Activated naive CD8-positive, alpha-beta T cell treated with anti-CD3 and anti-CD28 coated beads, Interleukin-2, amount 10 ng/mL, durations not matched to agents 7 days and 5 days (primary cell): ENCODE measurements at places on chromosomes 5 and 9. TPM values are rescaled to one million over a fixed set of nuclear protein-coding genes. Genes with fewer than 3 reads are reported as not detected.

GRCh38 chr5:93600409-93601070 lies 17.5 kb downstream of the NR2F1 start:
- peaks cover 26% of the 10 kb centered on the region for H3K27me3 ChIP-seq
- H3K36me3 ChIP-seq, result peaks cover 6% of the 10 kb centered on the region
- H3K4me3 ChIP-seq, result no peak overlapping the region

GRCh38 chr5:146032911-146033310 lies 72.5 kb downstream of the PLAC8L1 start:
- H3K4me3 ChIP-seq, result no peak overlapping the region
- H3K36me3 ChIP-seq, result no peaks in the 10 kb centered on the region
- DNase-seq, result no peak
- H3K27me3 ChIP-seq, result peaks cover 7% of the 10 kb centered on the region

- H3K4me3 ChIP-seq, result no peak overlapping the region
- no peak for DNase-seq
- H3K4me1 ChIP-seq, result no peaks in the 10 kb centered on the region
Observed at GRCh38 chr5:167261309-167262100, 1029.9 kb upstream of the WWC1 start.

DNA sequence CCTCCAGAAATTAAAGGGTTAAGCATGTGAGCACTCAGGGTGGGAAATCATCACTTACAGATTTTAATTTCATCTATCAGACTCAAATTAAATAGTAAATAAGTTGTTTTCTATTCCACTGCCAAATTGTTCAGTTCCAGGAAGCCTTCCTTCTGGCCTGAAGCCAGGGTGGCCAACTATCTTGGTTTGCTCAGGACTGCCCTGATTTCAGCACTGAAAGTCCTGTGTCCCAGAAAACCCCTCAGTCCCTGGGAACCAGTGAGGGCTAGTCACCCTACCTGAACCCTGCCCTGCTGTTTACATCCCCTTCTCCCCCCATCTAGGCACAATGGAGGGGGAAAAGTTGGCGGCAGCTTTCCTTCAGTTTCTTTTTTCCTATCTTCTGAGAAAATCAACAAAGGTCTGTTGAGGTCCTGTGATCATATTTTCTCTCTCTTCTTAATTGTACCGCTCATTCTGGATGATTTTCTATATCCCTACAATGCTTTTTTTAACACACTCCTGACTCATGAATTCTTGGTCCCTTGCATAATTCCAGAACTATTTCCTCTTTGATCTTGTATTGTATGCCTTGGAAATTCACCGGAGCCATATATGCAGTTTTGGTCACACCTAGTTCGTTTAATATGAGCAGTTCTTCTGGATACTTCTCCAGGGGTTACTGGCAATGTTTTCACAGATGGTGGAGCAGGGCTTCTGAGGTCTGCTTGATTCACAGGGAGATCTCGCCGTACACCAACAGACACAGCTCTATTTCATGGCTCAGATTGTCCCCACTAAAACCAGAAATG lies 103.8 kb downstream of the MAP1B start:
- no peaks in the 10 kb centered on the region for H3K4me1 ChIP-seq
- H3K36me3 ChIP-seq, result peaks cover 4% of the 10 kb centered on the region
- no peak for DNase-seq
- H3K4me3 ChIP-seq, result no peak overlapping the region
- H3K27me3 ChIP-seq, result peaks cover 2% of the 10 kb centered on the region

DNA sequence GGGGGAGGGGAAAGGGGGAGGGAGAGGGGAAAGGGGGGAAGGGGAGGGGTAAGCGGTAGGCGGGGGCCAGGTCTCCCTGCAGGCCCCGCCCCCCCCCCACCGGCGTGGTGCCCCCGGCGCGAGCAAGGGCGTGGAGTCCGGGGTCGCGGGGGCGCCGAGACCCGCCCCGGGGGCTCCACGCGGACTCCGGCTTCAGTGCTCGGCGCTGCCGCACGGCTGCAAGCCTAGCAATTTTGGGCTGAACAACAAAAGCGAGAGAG lies 10.8 kb downstream of the C9orf50 start:
- peaks cover 25% of the 10 kb centered on the region for H3K4me1 ChIP-seq
- DNase-seq, result no peak
- H3K27me3 ChIP-seq, result peaks cover 2% of the 10 kb centered on the region
- no peaks in the 10 kb centered on the region for H3K36me3 ChIP-seq
- H3K4me3 ChIP-seq, result peak overlapping the region; percentile 78
- no peak overlapping the region for H3K27ac ChIP-seq

GRCh38 chr5:43038496-43038989 lies 1.6 kb downstream of the ANXA2R start:
- no peaks in the 10 kb centered on the region for H3K27me3 ChIP-seq
- DNase-seq, result peak; percentile 66
- H3K27ac ChIP-seq, result peak overlapping the region; percentile 94
- peak overlapping the region; percentile 90 for H3K4me3 ChIP-seq
- peaks cover 37% of the 10 kb centered on the region for H3K4me1 ChIP-seq
- peaks cover 6% of the 10 kb centered on the region for H3K36me3 ChIP-seq

- DNase-seq, result no peak
- peaks cover 3% of the 10 kb centered on the region for H3K27me3 ChIP-seq
- no peak overlapping the region for H3K27ac ChIP-seq
Observed at GRCh38 chr5:37811866-37812265, 28.0 kb downstream of the GDNF start.

DNA sequence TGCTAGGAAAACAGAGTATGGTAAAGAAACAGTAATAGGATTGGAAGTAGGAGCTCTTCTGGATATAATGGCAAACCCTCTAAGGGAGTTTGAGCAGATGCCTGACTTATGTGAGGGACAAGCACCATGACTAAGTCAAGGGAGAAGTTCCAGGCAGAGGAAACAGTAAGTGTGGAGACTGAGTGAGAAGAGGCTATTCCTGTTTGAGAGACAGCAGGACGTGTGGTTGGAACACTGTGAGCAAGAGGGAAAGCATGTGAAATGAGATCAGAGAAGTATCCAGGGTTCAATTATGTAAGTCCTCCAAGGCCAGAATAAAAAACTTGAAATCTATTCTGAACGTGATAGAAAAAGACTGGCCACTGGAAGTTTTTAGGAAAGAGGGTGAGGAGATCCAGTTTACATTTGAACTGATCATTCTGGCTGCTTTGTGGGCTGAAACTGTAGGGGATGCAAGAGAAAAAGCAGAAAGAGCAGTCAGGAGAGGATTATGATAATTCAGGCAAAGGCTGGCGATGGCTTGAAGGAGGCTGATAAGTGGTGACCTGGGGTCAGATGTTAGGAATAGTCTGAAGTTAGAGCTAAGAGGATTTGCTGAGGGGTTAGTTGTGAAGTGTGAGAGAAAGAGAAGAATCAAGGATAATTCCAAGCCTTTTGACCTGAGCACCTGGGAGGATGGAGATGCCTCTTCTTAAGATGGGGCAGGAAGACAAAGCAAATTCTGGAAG lies 19.2 kb downstream of the DMAC1 start:
- H3K36me3 ChIP-seq, result no peaks in the 10 kb centered on the region
- no peak overlapping the region for H3K4me3 ChIP-seq
- DNase-seq, result no peak
- no peak overlapping the region for H3K27ac ChIP-seq
- H3K4me1 ChIP-seq, result peaks cover 4% of the 10 kb centered on the region

DNA sequence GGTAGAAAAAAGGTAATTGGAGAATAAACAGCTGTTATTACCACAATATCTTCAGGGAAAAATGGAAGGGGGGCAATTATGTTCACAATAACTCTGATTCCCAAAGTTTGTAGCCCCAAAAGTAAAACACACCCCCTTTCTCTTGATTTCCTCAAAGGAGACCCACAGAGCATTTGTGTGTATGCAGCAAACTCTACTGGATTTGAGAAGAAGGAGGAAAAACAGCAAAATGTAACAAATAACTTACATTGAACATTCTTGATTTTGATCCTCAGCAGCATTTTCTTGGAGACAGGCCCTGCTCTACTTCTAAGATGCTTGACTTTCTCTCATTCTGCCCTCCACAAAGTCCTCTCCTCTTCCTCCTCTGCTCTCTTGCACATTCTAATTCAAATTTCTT lies 420.8 kb upstream of the EDIL3 start:
- no peaks in the 10 kb centered on the region for H3K27me3 ChIP-seq
- no peaks in the 10 kb centered on the region for H3K36me3 ChIP-seq
- H3K27ac ChIP-seq, result no peak overlapping the region
- DNase-seq, result no peak
- no peak overlapping the region for H3K4me3 ChIP-seq

- no peak overlapping the region for H3K4me3 ChIP-seq
- no peak for DNase-seq
- no peaks in the 10 kb centered on the region for H3K27me3 ChIP-seq
- no peaks in the 10 kb centered on the region for H3K4me1 ChIP-seq
- no peak overlapping the region for H3K27ac ChIP-seq
Observed at GRCh38 chr9:117392992-117393391, 21.9 kb downstream of the ASTN2 start.

GRCh38 chr9:33820231-33820745 lies 3.3 kb downstream of the UBE2R2 start:
- H3K36me3 ChIP-seq, result peaks cover 9% of the 10 kb centered on the region
- peaks cover 28% of the 10 kb centered on the region for H3K4me1 ChIP-seq
- H3K27ac ChIP-seq, result peak overlapping the region; percentile 25

GRCh38 chr5:76831110-76831452 lies 12.3 kb downstream of the F2RL1 start:
- no peaks in the 10 kb centered on the region for H3K4me1 ChIP-seq
- no peaks in the 10 kb centered on the region for H3K27me3 ChIP-seq
- H3K27ac ChIP-seq, result no peak overlapping the region
- no peak for DNase-seq
- H3K4me3 ChIP-seq, result no peak overlapping the region

- no peak overlapping the region for H3K27ac ChIP-seq
- no peaks in the 10 kb centered on the region for H3K27me3 ChIP-seq
- H3K4me1 ChIP-seq, result no peaks in the 10 kb centered on the region
- no peak for DNase-seq
- H3K36me3 ChIP-seq, result no peaks in the 10 kb centered on the region
Observed at GRCh38 chr5:19018822-19019221, 969.2 kb downstream of the CDH18 start.

- H3K4me1 ChIP-seq, result peaks cover 5% of the 10 kb centered on the region
- no peak overlapping the region for H3K27ac ChIP-seq
- peaks cover 2% of the 10 kb centered on the region for H3K27me3 ChIP-seq
- no peaks in the 10 kb centered on the region for H3K36me3 ChIP-seq
- H3K4me3 ChIP-seq, result no peak overlapping the region
Observed at GRCh38 chr9:70484232-70485130, 70.0 kb upstream of the KLF9 start.

- no peak overlapping the region for H3K27ac ChIP-seq
- H3K4me3 ChIP-seq, result no peak overlapping the region
- H3K36me3 ChIP-seq, result peaks cover 39% of the 10 kb centered on the region
- peaks cover 2% of the 10 kb centered on the region for H3K4me1 ChIP-seq
- no peaks in the 10 kb centered on the region for H3K27me3 ChIP-seq
Observed at GRCh38 chr5:76617229-76617628, 6.0 kb downstream of the F2RL2 start.

DNA sequence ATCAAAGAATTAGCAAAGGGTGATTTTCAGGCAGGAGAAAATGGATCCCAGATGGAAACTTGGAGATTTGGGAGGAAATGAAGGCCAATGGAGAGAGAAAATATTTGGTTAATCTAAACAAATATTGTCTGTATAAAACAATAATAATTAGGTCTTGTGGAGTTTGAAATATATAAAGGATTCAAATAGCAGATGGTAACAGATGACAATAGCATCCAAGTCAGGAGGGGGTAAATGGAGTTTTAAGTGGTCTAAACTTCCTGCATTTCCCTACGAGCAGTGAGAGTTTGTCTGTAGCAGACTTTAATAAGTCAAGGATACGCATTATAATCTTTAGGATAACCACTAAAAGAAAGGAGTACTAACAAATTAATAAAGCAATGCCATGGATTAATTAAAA lies 49.0 kb upstream of the GGTA1 start:
- H3K36me3 ChIP-seq, result no peaks in the 10 kb centered on the region
- no peak overlapping the region for H3K27ac ChIP-seq
- no peak for DNase-seq
- H3K27me3 ChIP-seq, result peaks cover 33% of the 10 kb centered on the region

DNA sequence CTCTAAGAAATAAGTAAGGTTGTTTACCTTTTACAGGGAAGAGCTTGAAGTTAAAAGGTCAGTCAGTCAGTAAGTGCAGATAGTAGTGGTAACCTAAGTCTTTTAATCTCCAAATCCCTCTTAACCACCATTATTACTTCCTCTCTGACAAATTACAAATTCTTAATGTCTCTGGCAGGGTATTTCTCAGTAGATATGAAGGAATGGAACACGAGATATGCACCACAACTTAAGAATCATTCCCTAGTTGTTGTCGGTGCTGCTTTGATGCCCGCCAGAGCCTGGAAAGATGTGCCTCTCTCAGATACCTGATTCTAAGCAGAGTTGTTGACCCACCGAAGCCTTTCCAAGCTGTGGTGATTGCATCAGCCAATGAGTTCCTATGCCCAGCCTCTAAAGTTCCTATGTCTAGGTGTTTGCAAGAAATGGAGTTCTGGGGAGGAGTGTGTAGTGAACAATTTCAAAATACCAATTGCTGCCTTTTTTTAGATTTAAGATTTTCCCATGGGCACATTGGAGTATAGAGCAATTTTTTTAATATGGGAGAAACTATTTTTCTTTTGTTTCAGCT lies 78.5 kb downstream of the CD180 start:
- peaks cover 6% of the 10 kb centered on the region for H3K36me3 ChIP-seq
- no peaks in the 10 kb centered on the region for H3K27me3 ChIP-seq
- no peak overlapping the region for H3K27ac ChIP-seq
- no peak overlapping the region for H3K4me3 ChIP-seq
- peaks cover 2% of the 10 kb centered on the region for H3K4me1 ChIP-seq
- no peak for DNase-seq

- peak; percentile 48 for DNase-seq
- peak overlapping the region; percentile 93 for H3K27ac ChIP-seq
- no peaks in the 10 kb centered on the region for H3K27me3 ChIP-seq
- H3K4me3 ChIP-seq, result peak overlapping the region; percentile 83
Observed at GRCh38 chr5:76544268-76544926, 78.8 kb downstream of the F2RL2 start.

DNA sequence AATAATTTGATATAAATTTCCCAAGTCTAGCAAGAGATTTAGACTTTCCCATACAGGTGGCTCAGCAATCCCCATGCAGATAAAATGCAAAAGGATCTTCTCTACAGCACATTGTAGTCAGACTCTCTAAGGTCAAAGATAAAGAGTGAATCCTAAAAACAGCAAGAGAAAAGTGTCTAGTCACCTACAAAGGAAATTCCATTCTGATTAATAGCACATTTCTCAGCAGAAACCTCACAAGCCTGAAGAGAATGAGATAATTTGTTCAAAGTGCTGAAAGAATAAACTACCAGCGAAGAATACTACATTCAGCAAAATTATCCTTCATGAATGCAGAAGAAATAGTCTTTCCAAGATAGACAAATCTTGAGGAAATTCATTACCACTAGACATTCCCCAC lies 493.3 kb downstream of the PRELID2 start:
- H3K4me3 ChIP-seq, result no peak overlapping the region
- no peak overlapping the region for H3K27ac ChIP-seq
- H3K4me1 ChIP-seq, result no peaks in the 10 kb centered on the region
- no peaks in the 10 kb centered on the region for H3K27me3 ChIP-seq
- no peak for DNase-seq
- H3K36me3 ChIP-seq, result no peaks in the 10 kb centered on the region

- H3K4me1 ChIP-seq, result peaks cover 8% of the 10 kb centered on the region
- H3K4me3 ChIP-seq, result peak within 1 kb of the TSS; percentile 89
- H3K36me3 ChIP-seq, result no peaks in the 10 kb centered on the region
- peak; percentile 74 for DNase-seq
Observed at GRCh38 chr9:37575921-37576721, at the start of gene FBXO10. FBXO10 (minus strand) TSS chr9:37576380; CDS start chr9:37541768, 34,612 bp downstream.

GRCh38 chr9:110338143-110338542 lies 480 bp upstream of the TXNDC8 start:
- no peak overlapping the region for H3K27ac ChIP-seq
- no peak overlapping the region for H3K4me3 ChIP-seq
- no peaks in the 10 kb centered on the region for H3K4me1 ChIP-seq
- H3K36me3 ChIP-seq, result no peaks in the 10 kb centered on the region

The SPAAR gene
- not detected for total RNA-seq

The HRH2 gene
- 29.0 TPM for total RNA-seq

The RNF130 gene
- total RNA-seq, result 11.5 TPM

The CBY3 gene
- not detected for total RNA-seq

The SLC4A9 gene
- total RNA-seq, result 0.17 TPM

The ZNF354C gene
- 9.4 TPM for total RNA-seq
